ENCODE measurements at places on chromosomes 11 and 22. TPM values are rescaled to one million over a fixed set of nuclear protein-coding genes. Genes with fewer than 3 reads are reported as not detected.
A peak's percentile ranks its signal among the peaks of the same experiment; 100 is the strongest.

The TUBA8 gene
- 3.7 TPM for total RNA-seq

DNA sequence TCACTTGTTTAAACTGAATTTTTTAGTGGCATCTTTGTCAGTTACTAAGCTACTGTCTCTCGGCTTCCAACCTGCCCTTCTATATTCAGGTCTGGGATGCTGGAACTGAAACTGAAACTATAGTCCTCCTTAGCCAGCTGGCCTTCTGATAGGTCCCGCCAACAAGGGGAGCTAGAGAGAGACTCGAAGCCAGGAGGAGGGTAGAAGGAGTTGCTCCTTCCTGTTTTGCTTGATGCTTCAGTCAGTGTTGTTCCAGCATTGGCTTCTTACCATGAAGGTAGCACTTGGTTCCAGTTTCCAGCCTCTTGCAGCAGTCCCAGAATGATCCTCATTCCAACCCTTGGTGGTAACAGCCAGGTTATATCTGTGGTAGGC, 32.9 kb upstream of the HORMAD2 start:
- H3K27ac ChIP-seq = peak overlapping the region; percentile 50
- H3K27me3 ChIP-seq = peaks cover 6% of the 10 kb centered on the region
- peaks cover 5% of the 10 kb centered on the region for H3K4me1 ChIP-seq
- DNase-seq = no peak
- peak overlapping the region; percentile 35 for H3K4me3 ChIP-seq
- no peaks in the 10 kb centered on the region for H3K36me3 ChIP-seq

- peaks cover 24% of the 10 kb centered on the region for H3K27me3 ChIP-seq
- H3K4me1 ChIP-seq = peaks cover 16% of the 10 kb centered on the region
- H3K4me3 ChIP-seq = peak overlapping the region; percentile 80
- H3K27ac ChIP-seq = peak overlapping the region; percentile 31
- DNase-seq = peak; percentile 50
Observed at GRCh38 chr11:93542811-93543229, 371 bp downstream of the SMCO4 start.

DNA sequence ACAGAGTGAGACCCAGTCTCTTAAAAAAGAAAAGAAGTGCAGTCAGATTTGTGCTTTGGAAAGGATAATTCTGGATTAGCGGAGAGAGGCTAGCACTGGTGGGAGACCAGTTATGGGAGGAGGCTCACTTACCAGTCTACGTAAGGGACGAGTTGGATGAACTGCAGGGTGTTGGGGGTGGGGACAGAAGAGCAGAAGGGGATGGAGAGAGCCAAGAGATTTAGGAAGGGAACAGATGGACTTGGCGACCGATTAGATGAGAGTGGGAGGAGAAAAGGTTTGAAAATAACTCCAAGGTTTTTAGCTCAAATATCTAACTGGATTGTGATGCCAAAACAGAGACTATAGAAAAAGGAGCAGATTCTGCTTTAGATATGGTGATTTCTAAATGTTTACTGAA, 81.4 kb downstream of the SFI1 start:
- H3K36me3 ChIP-seq = peaks cover 38% of the 10 kb centered on the region
- DNase-seq = no peak
- no peak overlapping the region for H3K4me3 ChIP-seq
- H3K27me3 ChIP-seq = no peaks in the 10 kb centered on the region
- peaks cover 9% of the 10 kb centered on the region for H3K4me1 ChIP-seq

DNA sequence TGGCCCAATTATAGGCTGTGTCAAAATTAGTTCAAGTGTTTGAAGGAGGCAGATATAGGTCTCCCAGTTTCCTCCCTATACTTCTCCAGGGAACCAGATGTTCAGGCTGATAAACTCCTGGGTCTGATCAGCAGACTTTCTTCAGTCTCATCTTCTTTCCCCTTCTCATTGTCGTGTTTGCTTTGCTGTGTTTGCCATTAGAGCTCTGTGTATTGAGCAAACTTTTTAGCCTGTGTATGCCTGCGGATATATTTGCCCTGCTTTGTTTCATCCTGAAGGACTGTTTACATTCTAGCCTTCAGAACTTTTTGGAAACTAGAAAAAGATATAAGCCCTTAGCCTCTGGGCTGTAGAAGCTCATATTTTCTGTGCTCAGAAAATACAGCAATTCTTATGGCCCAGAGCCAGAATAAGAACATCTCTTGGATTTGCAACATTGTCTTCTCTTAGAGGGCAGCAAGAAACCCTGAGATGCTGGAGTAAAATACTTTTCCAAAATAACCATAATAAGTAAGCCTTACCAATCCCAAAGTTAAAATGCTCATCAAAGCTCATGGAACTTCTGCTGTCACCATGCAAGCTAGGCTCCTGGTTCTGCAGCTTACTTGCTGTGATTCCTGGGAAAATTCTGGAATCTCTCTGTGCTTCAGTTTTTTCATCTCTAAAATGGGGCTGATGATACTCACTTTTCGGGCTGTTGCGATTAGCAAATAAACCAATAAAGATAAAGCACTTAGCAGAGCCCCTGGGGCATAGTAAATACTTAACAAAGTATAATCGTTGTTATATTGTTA, 34.1 kb upstream of the ME3 start:
- no peaks in the 10 kb centered on the region for H3K4me1 ChIP-seq
- H3K27ac ChIP-seq = no peak overlapping the region
- no peak overlapping the region for H3K4me3 ChIP-seq
- H3K36me3 ChIP-seq = no peaks in the 10 kb centered on the region

- no peaks in the 10 kb centered on the region for H3K36me3 ChIP-seq
- H3K4me3 ChIP-seq = no peak overlapping the region
- H3K27ac ChIP-seq = no peak overlapping the region
- no peak for DNase-seq
- peaks cover 29% of the 10 kb centered on the region for H3K27me3 ChIP-seq
- peaks cover 8% of the 10 kb centered on the region for H3K4me1 ChIP-seq
Observed at GRCh38 chr11:34366522-34366921, 8.7 kb upstream of the ABTB2 start.

- no peak overlapping the region for H3K4me3 ChIP-seq
- no peaks in the 10 kb centered on the region for H3K36me3 ChIP-seq
- no peaks in the 10 kb centered on the region for H3K27me3 ChIP-seq
Observed at GRCh38 chr11:92739491-92739890, 230.0 kb upstream of the MTNR1B start.

DNA sequence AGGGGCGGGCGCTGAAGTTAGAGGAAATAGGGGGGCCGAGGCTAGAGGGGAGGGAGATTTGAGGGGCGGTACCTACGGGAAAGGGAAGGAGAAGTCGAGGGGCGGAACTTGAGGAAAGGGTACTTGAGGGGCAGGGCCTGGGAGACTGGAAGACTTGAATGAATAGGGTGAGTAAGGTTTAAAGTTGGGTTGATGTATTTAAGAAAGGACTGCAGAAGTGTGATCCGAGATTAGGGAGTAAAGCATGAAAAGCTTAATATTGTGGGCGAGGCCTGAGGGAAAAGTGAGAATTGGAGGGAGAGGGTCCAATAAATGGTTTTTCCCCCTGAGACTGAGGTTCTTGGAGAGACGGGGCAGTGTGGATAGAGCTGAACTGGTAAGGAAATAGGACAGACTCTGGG, 723 bp downstream of the HSCB start:
- peaks cover 30% of the 10 kb centered on the region for H3K36me3 ChIP-seq
- H3K4me1 ChIP-seq = peaks cover 32% of the 10 kb centered on the region
- no peaks in the 10 kb centered on the region for H3K27me3 ChIP-seq
- peak overlapping the region; percentile 89 for H3K4me3 ChIP-seq
- DNase-seq = no peak
- H3K27ac ChIP-seq = peak overlapping the region; percentile 76

- H3K27me3 ChIP-seq = no peaks in the 10 kb centered on the region
- no peaks in the 10 kb centered on the region for H3K36me3 ChIP-seq
- H3K27ac ChIP-seq = peak overlapping the region; percentile 42
Observed at GRCh38 chr22:47129902-47130635, 367.6 kb downstream of the TBC1D22A start.

DNA sequence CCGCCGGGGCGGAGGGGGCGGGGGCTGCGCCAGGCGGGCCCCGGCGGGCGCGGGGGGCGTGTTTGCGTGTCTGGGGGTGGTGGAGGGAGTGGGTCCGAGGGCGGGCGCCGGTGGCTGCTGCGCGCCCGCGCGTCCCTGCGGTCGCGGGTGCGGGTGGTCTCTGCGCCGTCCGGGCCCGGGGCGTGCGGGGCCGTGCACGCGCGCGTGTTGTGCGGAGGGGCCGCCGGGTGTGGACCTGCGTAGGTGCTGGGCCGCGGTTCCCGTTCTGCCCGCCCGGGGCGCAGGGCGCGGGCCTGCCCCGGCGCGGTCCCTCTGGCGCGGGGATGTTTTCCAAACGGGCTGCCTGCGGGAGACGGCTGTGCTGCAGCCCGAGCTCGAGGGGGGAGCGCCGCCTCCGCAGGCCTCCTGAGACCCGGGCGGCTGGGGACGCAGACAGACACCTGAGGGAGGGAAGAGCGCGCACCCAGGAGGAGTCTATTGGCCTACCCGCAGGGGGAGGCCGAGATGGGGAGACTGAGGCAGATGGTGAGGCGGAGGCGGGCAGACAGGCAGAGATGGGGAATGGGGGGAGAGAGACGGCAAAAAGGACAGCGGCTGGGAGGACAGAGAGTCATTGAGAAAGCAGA, 442 bp downstream of the PELI3 start:
- H3K27ac ChIP-seq = peak overlapping the region; percentile 56
- peaks cover 7% of the 10 kb centered on the region for H3K36me3 ChIP-seq
- H3K27me3 ChIP-seq = peaks cover 3% of the 10 kb centered on the region
- no peak for DNase-seq
- H3K4me1 ChIP-seq = peaks cover 29% of the 10 kb centered on the region

The SLC37A2 gene
- 3.5 TPM for total RNA-seq

DNA sequence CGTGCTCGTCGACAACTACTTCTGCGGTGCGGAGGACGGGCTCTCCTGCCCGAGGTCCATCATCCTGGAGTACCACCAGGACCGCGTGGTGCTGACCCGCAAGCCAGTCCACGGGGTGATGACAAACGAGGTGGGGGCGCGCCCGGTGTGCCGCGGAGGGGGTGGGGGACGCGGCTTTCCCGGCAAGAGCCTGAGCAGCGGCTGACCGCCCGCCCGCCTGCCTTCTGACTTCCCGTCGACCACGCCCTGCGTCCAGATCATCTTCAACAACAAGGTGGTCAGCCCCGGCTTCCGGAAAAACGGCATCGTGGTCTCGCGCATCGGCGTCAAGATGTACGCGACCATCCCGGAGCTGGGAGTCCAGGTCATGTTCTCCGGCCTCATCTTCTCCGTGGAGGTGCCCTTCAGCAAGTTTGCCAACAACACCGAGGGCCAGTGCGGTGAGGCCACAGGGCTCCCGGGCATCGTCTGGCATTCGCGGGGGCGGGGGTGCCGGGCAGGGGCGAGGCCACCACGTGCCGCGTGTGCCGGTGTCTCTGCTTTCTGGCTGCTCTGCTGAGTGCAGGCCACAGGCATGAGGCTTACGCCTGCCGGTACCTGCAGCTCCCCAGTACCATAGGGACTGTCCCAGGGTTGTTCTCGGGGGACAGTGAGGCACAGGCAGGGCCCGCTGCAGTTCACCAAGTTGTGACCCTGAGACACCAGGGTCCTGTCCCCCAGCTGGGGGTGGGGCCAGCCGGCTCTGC, 28.5 kb upstream of the MUC5B start:
- H3K27me3 ChIP-seq = no peaks in the 10 kb centered on the region
- no peak overlapping the region for H3K4me3 ChIP-seq
- DNase-seq = peak; percentile 21
- no peak overlapping the region for H3K27ac ChIP-seq

DNA sequence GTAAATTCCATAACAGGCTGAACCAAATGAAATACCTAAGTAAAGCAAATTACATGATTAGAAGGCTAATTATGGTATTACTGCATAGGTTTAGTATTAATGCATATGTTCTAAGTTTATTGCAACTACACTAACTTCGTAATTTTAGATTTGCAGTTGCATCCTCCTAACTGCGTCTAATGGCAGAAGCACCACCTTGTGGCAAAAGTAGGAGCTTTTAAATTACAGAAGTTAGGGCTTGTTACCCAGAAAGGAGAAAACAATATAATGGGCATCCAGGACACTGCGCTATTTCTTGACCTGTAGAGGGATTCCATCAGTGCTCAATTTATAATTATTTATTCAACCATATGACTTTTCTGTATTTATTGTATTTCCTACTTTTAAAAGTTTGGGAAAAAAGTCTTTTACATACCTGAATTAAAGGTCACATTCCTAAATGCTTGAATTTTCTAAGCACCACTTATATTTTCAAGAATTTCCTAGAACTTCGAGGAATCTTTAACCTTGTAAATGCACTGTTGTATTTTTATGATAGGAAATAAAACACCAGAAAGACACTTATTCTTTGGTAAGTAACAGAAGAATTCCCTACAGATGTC, 16.3 kb upstream of the GPR83 start:
- peaks cover 26% of the 10 kb centered on the region for H3K36me3 ChIP-seq
- no peak overlapping the region for H3K27ac ChIP-seq
- no peaks in the 10 kb centered on the region for H3K4me1 ChIP-seq
- H3K27me3 ChIP-seq = no peaks in the 10 kb centered on the region
- no peak overlapping the region for H3K4me3 ChIP-seq

DNA sequence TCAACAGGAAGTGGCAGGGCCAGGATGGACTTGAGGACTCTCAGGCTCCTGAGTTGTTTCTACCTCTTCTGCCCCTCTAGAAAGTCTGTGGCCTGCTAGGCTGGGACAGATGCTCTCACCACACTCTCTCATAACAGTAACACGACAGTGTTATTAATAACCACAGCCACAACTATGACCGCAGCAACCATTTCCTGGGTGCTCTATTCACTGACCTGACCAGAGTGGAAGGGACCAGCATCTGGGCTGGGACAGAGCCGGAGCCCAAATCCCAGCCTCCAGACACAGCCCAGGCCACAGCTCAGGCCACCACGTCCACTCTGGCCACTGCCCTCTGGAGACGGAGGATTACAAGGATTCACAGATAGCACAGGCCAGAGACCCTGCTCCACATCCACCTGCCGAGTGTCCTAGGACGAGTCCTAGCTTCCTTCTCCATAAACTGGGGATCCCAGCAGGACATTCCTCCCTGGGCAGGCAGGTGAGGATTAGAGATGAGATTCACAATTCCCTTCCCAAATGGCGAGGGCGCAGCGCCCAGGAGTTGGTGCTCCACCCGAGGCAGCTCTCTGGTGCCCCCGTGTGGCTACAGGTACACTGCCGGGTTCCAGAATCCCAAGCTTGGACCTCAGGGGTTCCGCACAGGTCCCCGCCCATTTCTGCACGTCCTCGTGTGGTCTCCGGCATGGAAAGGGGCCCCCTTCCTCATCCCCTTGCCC, 7.1 kb downstream of the PNPLA5 start:
- H3K4me1 ChIP-seq = peaks cover 5% of the 10 kb centered on the region
- DNase-seq = peak; percentile 70
- no peaks in the 10 kb centered on the region for H3K36me3 ChIP-seq
- no peak overlapping the region for H3K27ac ChIP-seq

The TUB gene
- total RNA-seq = 0.14 TPM

DNA sequence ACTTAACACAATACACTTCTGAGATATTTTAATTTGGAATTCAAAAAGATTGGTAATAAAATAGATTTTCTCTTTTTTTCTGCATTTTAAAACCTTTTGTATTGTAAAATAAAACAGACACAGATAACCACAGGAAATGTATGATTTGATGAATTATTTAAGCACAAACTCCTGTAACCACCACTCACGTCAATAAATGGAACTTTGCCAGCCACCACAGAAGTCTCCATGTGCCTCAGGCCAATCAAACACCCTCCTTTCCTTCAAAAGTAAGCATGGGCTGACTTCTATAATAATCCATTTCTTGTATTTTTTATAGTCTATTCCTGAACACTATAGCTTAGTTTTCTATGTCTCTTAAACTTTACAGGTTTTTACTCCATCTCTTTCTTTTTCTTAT, 721.7 kb downstream of the DLG2 start:
- no peaks in the 10 kb centered on the region for H3K27me3 ChIP-seq
- H3K4me1 ChIP-seq = no peaks in the 10 kb centered on the region
- H3K27ac ChIP-seq = no peak overlapping the region
- H3K4me3 ChIP-seq = no peak overlapping the region
- DNase-seq = no peak
- no peaks in the 10 kb centered on the region for H3K36me3 ChIP-seq

Measured in activated naive CD8-positive, alpha-beta T cell treated with anti-CD3 and anti-CD28 coated beads, Interleukin-2, amount 10 ng/mL, durations not matched to agents 7 days and 5 days (primary cell).